ENCODE measurements at places on chromosomes 13 and 19. TPM values are rescaled to one million over a fixed set of nuclear protein-coding genes. Genes with fewer than 3 reads are reported as not detected.

CEACAM7 gene
- total RNA-seq: not detected

PSG1 gene
- total RNA-seq: not detected

SOX1 gene
- total RNA-seq: not detected

LRFN3 gene
- 6.1 TPM for total RNA-seq

ZGLP1 gene
- total RNA-seq: 2.8 TPM

MTUS2 gene
- total RNA-seq: not detected

JSRP1 gene
- not detected for total RNA-seq

CASP14 gene
- not detected for total RNA-seq

OLFM4 gene
- not detected for total RNA-seq

PSG11 gene
- not detected for total RNA-seq

POGLUT2 gene
- total RNA-seq: 12.7 TPM

LIG1 gene
- 25.9 TPM for total RNA-seq

LILRA5 gene
- not detected for total RNA-seq

RFXAP gene
- 1.7 TPM for total RNA-seq

LILRB4 gene
- not detected for total RNA-seq

CLEC11A gene
- 4.6 TPM for total RNA-seq

PALM3 gene
- not detected for total RNA-seq

SIGLEC5 gene
- total RNA-seq: not detected

DNAJC15 gene
- total RNA-seq: 33.2 TPM

PBX4 gene
- 0.57 TPM for total RNA-seq

CYP2F1 gene
- total RNA-seq: not detected

PNMA8A gene
- not detected for total RNA-seq

ZNF677 gene
- not detected for total RNA-seq

SIX5 gene
- 13.3 TPM for total RNA-seq

CNOT3 gene
- total RNA-seq: 12.3 TPM

NR2F6 gene
- total RNA-seq: 46.6 TPM

LYL1 gene
- total RNA-seq: 1.4 TPM

All from NCI-H460 (cell line).